Fibroblast of skin of abdomen (primary cell): ENCODE measurements at places on chromosomes 7 and 10.

GRCh38 chr10:35341521-35341920 lies 5.2 kb downstream of the CCNY start:
- DNase-seq = no peak

- no peak for DNase-seq
Measured at GRCh38 chr10:8336629-8337331, 282.3 kb downstream of the GATA3 start.

DNA sequence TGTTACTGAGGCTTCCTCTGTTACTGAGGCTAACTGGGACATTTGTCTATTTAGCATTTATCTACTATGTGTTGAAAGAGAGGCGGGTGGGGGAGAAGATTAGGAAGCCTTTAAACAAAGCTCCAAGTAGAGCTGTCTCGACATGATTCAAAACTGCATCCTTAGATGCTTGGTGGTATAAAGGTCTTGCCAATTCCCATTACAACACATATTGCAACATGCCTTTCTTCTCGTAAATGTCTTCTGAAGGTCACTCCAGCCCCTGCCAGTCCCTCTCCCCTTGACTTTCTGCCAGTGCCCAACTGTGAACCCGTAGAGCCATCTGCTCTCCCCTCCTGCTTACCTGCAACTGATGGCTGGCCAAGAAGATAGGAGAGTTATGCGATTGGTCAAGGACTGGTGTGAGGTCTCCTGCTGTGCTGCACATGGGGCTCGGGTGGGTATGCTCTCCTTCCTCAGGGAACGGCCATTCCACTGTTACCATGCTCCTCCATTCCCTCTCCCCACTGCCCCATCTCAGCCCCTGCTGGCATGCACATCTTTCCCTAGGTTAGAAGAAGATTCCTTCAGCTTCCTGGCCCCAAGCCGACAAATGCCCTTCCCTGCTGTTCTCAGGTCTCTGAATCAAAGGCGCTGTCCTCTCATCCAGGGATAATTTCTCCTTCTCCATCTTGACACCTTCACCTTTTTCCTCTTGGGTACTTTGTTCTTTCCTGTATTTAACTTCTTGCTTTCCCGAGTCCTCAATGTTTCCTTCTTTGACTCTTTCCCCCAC lies 43.6 kb upstream of the ZNF32 start:
- DNase-seq = peak; percentile 77

DNA sequence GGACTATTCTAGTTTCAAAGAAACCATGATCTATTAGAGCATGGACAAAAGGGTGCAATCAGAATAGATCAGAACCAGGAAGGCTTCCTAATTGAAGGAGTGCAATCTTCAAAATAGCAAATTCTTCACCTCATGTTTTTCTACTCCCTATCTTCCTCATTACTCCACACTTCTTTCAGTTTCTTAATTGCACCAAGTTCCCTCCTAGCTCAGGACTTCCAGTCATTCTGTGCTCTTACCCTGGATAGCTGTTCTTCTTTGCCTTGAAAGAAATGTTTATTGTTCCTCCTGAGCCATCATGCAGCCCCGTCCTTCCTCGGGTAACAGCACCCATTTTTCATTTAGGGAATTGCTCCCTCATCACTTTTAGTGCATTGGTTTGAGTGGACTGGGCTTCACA lies 23.1 kb downstream of the TRPV5 start:
- DNase-seq = no peak

DNA sequence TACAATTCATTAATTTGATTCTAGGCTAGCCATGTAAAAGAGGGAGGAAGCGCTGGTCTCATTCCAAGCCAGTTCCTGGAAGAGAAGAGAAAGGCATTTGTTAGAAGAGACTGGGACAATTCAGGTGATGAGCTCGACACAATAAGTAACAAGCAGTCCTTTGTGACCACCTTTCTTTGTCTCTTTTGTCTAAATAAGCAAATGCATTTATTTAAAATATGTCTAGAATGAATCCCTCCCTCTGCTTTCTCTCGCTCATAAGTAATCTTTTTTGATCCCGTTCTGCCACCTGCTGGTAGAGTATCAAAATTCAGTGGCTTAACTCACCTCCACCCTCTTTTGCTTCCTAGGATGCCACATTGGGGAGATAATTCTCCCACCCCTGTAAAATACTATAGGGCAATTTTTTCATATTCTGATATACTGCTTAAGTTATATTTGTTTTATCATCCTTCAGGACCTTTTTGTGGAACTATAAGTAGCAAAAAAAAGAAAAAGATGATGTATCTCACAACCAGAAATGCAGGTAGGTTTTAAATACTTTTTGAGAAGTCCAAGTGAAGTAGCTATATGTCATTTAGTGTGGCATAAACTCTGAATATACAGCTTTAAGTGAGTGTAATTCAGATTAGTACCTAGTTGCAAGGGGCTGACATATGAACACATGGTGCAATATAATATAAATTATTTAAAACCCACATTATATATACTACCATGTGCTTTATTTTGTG lies 91.5 kb downstream of the GSDME start:
- peak; percentile 48 for DNase-seq

GRCh38 chr10:88647061-88647615 lies 17.1 kb upstream of the LIPF start:
- DNase-seq = no peak

GRCh38 chr7:134842062-134842461 lies 62.6 kb downstream of the CALD1 start:
- DNase-seq = no peak

DNA sequence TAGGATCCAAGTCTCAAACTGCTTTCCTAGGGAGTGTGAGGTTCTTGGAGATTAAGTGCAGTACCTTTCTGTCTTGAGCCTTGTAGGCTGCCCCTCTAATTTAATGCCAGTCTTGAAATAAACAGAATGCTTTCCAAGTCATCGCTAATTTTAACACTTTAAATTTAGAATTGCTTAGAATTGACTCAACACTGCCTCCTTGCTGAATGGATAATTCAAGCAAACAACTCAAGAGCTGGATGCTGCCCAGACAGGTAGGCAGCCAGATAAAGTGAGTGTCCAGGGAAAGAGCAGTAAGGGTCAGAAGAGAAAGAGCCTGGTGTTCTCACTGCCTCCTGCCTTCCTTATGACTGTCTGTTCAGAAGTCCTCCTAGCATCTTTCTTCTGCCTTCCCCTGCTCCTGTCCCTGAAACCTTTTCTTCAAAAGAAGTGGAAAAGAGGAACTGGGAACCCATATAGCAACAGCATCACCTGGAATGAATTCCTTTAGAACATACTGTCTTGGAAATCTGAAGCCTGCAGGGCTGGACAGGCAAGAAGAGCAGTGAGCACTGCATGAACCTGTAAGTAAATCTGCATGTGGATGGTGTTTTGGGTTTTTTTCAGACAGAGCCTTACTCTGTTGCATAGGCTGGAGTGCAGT lies 3.1 kb upstream of the GOT1 start:
- DNase-seq = no peak

DNA sequence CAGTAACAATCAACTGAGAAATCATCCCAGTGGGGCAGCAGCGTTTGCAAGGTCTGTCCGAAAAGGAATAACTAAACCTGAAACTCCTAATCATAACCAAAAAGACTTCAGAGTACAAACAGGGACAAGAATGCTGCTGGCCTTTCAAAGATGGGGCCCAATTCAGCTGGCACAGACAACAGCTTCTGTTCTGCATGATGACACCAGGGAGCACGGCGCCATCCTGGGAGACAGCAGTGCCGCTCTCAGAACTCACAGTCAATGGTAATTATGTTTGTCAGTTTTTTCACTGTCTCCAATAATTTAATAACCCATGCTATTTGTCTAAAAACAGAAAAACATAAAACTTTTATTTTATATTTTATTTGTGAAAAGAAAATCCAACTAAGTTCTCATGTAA lies 90.0 kb downstream of the LARP4B start:
- DNase-seq = no peak
